NCI-H748 treated with DMSO at 0.1 percent for 48 hours (cell line): ENCODE measurements at places on chromosomes 6 and 20.

- DNase-seq, result peak; percentile 48
These were observed 1.0 kb downstream of the AFDN start for GRCh38 chr6:167827583-167828324.

GRCh38 chr6:100185615-100186014, 191.6 kb upstream of the MCHR2 start:
- DNase-seq, result no peak

- no peak for DNase-seq
These were observed 10.9 kb upstream of the B4GALT5 start for GRCh38 chr20:49724408-49725223.

- no peak for DNase-seq
These were observed 526.1 kb downstream of the CDH26 start for GRCh38 chr20:60484316-60484715.

DNA sequence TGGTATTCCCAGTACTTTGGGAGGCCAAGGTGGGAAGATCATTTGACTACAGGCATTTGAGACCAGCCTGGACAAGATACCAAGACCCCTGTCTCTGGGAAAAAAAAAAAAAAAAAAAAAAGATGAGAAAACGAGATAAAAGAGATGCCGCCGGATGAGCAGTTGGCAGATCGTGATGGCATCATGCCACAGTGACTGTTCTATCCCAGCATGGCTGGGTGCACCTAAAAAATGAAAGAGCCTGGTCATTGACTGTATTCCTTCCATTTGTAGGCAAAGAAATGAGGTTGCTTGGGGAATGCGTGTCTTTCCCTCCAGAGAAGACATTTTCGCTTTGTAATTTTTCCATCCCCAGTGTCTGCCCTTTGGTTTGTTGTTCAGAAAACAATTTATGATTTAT, 12.9 kb downstream of the AKAP12 start:
- no peak for DNase-seq

DNA sequence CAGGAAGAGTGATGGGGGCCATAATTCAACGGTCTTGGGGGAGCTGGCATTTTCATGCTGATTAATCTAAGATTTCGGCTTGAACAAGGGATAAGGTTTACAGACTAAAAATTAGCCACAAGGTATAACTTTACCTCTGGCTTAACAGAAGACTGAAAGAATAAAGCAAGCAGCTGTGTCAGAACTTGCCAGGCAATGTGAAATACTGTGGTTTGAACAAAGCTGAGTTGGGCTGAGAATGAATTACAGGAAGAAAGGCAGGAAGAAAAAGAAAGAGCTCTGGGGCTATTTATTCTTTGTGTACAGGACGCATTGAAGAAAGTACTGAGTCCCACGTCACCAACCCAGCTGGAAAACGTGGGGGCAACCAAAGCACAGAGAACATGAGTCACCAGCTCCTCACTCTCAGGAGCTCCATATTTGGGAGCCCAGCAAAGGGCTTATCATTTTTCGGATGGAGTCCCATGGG, 121.5 kb upstream of the NEDD9 start:
- DNase-seq, result no peak

DNA sequence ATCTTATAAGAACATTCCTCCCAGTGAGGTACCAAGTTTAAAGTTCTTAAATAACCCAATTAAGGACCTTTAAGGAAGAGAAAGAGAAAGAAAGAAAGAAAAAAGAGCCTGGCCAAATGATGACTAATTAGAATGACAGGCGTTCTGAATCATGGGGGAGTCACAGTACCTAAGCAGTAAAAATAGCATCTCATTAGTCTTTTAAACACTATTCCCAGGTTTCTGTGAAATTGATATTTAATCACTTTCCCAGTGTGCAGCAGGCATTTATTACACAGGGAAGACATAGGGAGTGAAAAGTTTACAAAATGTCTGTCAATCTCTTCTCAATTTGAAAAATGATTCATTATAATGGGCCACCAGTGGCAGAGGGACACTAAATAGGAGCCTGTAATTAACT, 251.4 kb upstream of the MANEA start:
- no peak for DNase-seq

DNA sequence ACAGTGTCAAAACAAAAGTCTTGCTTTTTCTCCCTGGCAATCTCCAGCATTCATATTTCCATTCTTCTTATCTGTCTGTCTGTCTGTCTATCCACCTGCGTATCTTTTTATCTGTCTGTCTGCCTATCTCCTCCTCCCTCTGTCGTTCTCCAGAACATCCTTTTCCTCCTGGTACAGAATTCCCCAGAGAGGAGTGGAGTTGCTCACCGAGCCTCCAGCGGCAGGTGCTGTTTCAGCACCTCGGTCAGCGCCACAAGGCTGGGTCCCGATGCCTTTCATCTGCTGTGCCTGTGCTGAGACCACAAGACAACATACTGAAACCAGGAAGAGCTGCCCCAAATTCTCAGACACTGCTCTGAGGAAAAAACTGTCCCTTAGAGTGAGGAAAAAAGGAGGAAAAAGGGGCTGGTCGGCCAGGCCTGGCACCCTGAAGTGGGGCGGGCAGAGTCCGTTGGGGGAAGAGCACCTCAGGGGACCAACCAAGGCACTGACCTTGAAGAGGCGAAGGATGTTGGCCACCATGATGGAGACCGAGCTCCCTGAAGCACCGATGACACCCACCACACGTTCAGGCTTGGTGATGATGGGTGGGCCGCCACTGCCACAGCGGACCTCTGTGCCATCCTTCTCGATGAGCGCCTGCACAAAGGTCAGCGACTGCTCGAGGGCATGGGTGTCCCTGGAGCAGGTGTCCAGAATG, 13.3 kb downstream of the GRM4 start:
- no peak for DNase-seq
